ENCODE measurements at places on chromosomes 2 and 18.

DNA sequence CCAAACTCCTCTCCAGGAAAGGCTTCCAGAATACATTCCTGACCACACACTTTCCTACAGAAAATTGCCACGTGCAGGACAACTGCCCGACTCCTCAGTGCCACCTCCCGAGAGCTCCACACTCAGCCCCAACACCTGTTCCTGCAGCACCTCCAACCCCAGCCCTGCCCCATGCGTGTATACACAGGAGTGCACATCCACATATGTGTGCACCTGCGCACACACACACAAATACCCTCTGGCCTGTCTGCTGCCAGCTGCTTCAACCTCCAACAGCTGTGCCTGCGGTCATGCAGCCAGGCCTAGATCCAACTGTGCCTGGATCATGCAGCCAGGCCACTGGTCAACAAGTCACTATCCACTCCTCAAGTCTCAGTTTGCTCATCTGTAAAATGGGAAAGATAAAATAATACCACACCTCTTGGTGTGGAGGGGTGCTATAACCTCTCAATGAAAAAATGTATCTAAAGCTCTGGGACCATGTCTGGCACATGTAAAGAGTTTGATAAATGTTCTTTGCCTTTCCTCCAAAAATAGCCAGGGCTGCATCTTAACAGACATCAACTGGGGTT is 152.1 kb upstream of the ID2 start:
- no peak for DNase-seq

GRCh38 chr2:78127424-78127823 is 605.2 kb upstream of the LRRTM4 start:
- DNase-seq, result no peak

DNA sequence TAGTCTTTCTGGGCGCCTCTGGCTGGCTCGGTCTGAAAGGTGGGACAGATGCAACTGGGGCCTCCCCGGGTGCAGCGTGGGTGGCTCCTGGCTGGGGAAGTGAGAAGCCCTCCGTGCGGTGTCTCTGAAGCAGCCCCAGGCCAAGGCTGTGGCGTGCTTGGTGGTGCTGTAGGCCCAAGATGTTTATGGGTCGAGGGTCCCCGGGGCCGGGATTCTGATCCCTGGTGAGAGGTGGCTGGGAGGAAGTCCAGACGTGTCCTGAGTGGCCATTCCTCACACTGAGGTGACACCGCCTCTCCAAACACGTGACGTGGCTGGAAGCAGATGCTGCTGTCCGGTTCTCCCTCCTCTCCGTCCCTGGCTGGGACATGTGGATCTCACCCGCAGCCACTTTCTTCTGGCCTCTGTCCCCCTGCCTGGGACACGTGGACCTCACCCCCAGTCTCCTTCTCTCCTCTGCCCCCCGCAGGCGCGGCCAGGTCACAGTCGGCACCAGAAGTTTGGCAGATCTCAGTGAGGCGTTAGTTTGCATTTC is 12.6 kb downstream of the RTP5 start:
- DNase-seq, result no peak

DNA sequence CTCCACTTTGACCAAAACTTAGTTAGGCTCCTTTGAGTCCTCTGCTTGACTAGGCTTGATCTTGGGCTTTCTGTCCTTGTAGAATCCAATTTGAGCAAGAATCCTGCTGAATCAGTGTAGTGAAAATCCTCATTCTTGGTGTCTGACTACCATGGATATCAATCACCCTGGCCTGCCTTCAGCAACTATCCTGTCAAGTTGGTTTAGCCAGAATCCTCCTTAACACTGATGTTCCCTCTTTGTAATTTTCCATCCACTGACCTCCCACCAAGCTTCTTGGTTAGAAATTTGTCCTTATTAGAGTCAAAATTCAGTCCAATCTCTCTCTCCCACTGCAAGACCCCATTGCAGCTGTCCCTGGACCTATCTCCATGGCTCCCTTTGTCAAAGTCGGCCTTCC is 494 bp upstream of the RBM45 start:
- DNase-seq, result no peak

GRCh38 chr2:74438248-74438647 is 3.5 kb downstream of the RTKN start:
- DNase-seq, result no peak
